ENCODE measurements at places on chromosomes 5 and 9.

- no peak for DNase-seq
These were observed 266.0 kb downstream of the DTWD2 start for GRCh38 chr5:118722122-118723020.

GRCh38 chr5:173293817-173294672 is 34.2 kb downstream of the STC2 start:
- no peak for DNase-seq

DNA sequence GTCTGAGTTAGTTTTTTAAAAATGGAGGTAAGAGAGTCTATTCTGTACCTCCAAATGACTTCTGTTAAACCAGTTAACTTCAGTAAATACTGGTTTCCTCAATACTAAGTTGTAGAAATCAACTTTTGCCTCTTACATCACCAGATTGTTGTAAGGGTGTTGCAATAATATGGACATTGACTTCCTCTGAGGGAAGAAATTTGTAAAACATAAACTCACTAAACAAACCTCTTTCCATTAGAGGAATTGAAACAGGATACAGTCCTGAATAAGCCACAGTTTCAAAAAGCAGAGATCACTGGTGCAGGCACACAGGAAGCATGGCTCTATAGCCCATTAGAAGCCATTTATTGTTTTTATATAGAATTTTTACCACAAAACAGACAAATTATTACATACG is 32.7 kb upstream of the SLCO6A1 start:
- DNase-seq, result no peak

GRCh38 chr5:42366051-42366450 is 57.2 kb upstream of the GHR start:
- DNase-seq, result no peak

DNA sequence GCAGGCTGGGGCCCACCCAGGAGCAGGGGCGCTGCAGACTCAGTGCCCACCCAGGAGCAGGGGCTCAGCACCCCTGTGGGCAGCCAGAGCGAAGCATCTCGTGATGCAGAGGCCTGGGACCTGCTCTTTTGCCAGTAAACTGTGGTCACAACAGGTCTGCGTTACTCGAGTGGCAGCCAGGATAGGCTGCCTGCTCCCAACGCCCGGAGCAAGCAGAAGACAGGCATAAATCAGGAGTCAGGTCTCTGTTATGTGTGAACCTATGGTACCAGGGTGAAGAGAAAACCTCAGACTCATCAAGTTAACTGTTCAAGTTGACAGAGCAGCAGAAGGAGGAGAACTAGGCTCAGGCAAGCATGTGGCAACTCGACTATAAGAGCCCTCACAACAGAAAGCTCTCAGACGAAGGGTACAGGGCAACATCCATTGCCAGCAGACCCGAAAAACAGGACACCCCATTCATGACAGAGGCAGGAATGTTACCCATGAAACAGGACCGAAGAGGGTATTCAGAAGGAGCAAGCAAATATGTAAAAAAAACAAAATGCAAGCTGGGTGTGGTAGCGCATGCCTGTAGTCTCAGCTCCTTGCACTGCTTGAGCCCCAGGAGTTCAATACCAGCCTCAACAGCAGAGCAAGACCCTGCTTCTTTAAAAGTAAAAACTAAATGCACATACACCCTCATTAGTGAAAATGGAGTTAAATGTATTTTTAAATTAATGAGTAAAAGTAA is 71.7 kb downstream of the GOLPH3 start:
- DNase-seq, result no peak

GRCh38 chr9:100317706-100318105 is 35.0 kb downstream of the TEX10 start:
- DNase-seq, result no peak

GRCh38 chr5:9615331-9615730 is 14.8 kb downstream of the TAS2R1 start:
- DNase-seq, result no peak

GRCh38 chr5:116361171-116361967 is 213.3 kb downstream of the SEMA6A start:
- DNase-seq, result no peak

- no peak for DNase-seq
These were observed 415.9 kb downstream of the ARHGEF28 start for GRCh38 chr5:74041913-74042312.

DNA sequence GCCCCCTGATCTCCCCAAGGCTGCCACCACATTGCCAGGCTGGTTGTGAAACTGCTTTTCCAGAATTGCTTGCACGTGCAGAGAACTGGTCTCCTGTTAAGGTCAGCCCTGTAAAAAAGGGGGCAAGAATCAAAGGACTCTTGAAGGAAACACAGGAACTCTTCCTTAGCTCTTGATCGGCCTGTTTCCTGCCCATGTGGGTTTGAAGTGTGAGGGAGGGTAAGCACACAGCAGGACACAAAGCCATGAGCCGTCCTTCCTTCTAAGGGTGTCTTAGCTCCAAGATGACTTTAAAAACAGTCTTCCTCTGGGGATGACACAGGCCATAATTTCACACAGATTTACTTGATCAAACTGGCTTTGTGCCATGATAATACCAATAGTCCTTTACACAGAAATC is 36.1 kb downstream of the TEK start:
- DNase-seq, result no peak

DNA sequence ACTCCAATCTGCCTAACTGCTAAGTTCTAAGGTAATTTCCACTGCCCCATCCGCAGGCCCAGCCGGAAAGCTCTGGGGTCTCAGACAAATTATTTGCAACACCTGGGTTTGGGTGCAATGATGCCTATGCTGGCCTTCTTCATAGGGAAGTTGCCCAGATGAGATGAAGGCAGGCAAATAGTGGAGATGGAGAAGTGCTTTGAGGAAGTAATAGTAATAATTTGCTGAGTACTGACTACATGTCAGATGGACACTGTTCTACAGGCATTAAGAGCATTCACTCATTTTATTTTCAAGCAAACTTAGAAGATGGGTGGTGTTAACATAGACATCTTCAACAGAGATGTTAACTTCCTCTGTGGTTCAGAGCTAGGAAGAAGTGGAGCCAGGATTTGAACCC is 3.8 kb downstream of the PCDH12 start:
- no peak for DNase-seq

- DNase-seq, result no peak
These were observed 212.8 kb downstream of the NXNL2 start for GRCh38 chr9:88747768-88748167.

- no peak for DNase-seq
These were observed 6.1 kb downstream of the PRDM6 start for GRCh38 chr5:123094919-123095797.

DNA sequence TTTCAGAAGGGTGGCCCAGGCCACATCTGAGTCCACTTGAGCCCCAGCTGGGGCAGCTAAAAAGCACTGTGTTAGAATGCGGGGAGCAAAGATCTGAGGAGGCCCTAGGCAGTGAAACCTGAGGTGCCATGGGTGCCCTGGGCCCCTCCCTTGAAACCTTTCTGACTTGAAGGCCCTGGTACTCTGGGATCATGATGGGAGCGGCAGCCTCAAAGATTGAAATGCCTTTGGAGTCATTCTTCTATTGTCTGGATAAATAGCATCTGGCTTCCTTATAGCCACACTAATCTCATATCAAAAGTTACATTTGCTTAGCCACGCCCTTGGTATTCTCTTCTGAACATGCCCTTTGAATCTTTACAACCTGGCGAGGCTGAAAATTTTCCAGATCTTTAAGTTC is 7.7 kb upstream of the SEMA5A start:
- DNase-seq, result no peak

GRCh38 chr5:168612123-168612522 is 33.0 kb upstream of the PANK3 start:
- DNase-seq, result no peak

DNA sequence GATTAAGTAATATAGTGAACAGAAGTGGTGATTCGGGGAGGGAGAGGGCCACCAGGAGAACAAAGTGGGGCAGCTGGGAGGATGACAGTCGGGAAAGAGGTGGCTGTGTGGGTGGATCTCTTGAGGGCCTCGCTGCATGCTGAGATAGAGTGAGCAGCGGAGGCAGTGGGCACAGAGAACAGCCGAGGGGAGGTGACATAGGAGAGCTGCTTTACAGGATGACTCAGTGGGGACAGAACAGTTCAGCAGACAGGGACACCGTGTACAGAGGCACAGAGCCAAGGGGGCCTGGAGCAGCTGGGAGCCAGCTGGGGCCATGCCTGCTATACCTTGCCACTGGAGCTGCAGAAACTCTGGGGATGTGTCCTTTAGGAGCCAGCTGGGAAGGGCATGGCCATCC is 273.9 kb downstream of the GADD45G start:
- peak; percentile 20 for DNase-seq

DNA sequence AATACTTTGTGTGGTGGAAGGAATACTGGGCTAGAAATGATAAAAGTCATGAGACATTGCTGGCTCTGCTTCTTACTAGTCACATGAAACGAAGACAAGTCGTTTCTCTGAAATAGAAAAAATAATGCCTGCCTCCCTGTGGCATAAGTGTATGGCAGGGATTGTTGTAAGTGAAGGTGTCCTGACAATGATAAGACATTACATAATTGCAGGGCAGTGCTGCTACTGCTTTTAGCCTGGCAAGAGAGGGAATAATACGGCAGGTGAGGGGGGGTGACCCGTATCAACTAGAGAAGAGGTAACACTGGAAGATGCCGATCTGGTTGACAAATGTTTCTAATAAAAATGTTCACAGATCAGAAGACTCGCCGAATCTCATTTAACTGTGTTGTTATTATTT is 314.3 kb downstream of the KIAA0825 start:
- DNase-seq, result no peak

- no peak for DNase-seq
These were observed 49.1 kb upstream of the VDAC1 start for GRCh38 chr5:134053840-134054338.

GRCh38 chr5:174505621-174506020 is 218.8 kb upstream of the MSX2 start:
- DNase-seq, result no peak

DNA sequence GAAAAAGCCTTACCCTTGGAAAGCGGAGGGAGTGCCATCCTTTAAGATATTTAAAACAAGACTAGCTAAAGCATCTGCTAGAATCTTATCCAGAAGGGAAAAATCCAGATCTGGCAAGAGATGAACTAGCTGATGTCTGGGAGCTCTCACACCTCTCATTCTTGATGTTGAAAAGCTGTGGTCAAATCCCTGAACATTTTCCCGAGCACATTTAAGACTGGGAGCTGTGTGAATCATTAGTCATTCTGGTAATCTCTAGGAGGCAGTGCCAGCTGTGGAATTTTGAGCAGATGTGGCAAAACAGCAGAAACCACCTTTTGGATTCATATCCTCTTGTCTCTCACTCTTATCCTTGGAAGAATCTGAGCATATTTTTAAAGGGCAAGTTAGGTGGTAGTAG is 218.0 kb downstream of the MAN2A1 start:
- no peak for DNase-seq

DNA sequence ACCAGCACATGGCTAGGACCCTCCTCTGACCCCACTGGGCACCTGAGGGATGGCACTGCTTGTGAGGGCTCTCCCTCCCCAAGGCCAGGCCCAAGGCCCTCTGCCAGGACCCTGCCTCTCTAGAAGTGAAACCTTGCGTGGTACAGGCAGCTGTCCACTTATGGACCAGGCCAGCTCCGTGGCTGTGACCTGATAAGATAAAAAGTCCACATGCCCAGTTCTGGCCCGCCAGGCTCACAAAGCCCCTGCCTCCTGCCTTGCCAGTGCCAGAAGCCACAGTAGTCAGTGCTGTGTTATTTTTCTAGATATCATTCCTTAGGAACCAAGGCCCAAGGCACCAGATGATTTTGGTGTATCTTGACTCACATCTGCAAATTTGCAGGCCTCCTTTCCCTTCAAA is 14.0 kb upstream of the SPATA31E1 start:
- no peak for DNase-seq

- DNase-seq, result no peak
These were observed 76.2 kb downstream of the STK10 start for GRCh38 chr5:172111852-172112225.

DNA sequence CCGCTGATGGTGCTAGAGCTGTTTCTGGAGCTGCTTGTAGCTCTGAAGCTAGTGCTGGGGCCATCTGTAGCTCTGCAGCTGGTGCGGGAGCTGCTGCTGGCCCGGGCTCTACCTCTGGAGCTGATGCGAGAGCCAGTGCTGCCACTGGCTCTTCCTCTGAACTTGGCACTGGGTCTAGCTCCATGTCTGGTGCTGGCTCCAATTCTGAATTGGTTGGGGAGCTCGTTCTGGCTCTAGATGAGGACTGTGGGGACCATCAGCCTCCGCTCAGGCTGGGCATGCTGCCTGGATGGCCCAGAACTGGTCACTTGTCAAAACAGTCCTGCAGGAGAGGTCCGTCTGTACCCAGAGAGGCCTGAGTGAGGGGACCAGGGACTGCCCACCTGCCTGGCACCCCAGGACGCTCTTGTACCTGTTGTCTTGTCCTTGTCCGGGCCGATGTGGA is 21.5 kb downstream of the OBP2B start:
- DNase-seq, result no peak

GRCh38 chr5:103624035-103624480 is 61.5 kb upstream of the NUDT12 start:
- no peak for DNase-seq

DNA sequence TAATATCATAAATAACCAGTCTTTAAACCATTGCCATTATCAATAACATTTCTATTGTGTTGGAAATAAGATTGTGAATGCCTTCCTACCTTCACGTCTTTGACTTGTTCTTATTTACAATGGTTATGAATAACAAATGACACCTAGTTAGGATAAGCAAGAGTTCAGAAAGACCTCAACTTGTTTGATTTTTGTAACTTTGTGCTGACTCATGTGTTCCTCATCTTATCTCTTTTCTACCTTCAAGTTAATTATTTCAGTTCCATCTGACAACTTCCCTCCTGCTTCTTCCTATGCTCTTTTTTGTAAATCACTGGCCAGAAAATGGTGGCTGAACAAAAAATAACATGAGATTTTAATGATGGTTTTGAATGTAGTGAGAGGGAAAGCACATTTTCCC is 538.5 kb upstream of the TUSC1 start:
- DNase-seq, result no peak

GRCh38 chr9:124658165-124659017 is 112.7 kb downstream of the NR6A1 start:
- DNase-seq, result peak; percentile 94

DNA sequence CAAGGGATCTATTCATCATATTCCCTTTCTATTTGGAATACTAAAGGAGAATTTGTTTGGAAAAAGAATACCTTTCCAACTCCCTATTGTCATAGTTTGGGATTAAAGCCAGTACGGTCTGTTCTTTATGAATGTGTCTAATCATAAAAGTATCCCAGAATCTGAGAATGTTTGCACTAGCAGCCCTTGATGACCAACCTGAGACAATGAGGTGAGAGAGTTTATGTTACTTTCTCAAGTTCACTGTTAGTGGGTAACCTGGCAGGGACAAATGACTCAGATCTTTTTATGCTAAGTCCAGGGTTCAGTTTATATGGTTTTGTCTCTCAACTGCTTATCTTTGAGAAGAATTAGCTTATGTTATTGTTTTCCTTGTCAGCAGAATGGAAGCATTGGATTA is 25.3 kb upstream of the TLR4 start:
- no peak for DNase-seq
